Brain pericyte (primary cell): ENCODE measurements at places on chromosomes 2 and 18.

- no peak for DNase-seq
These were observed 236.1 kb downstream of the CDH20 start for GRCh38 chr18:61569176-61569892.

- DNase-seq, result no peak
These were observed 39.4 kb downstream of the METAP1D start for GRCh38 chr2:172039011-172039704.

DNA sequence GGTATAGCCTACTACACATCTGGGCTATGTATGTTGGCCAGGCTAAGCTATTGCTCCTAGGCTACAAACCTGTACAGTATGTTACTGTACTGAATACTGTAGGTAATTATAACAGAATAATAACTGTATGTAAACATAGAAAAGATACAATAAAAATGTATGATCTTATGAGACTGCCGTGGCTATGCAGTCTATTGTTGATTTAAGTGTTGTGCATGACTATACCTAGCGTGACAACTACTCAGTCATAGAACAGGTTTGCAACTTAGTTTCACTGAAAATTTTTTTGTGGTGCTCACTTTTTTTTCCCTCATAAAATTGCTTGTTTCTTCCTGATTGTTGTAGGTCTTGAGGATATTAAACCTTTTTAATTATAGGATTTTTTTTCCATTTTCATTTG is 25.9 kb downstream of the KCMF1 start:
- DNase-seq, result no peak

GRCh38 chr2:206343816-206344215 is 69.4 kb downstream of the ZDBF2 start:
- no peak for DNase-seq

DNA sequence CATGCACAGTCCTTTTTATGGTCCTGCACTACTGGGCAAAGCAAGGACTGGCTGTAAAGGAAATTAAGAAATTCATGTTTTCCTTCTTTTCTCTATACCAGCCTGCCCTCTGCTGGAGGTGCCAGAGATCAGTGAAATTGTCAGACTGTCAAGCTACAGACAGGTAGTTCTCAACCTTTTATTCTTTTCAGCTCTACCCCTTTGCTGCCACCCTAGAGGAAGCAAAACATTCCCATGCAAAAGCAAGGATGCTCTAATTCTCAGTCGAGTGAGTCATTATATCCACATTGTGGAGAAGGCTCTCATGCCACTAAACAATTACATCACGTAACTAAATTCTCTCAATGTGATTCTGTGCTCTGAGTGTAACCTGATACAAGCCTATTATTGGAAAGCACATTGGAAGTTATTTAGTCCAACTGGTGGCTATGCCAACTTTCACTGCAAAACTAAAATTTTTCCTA is 25.0 kb upstream of the RAPGEF4 start:
- DNase-seq, result peak; percentile 80

DNA sequence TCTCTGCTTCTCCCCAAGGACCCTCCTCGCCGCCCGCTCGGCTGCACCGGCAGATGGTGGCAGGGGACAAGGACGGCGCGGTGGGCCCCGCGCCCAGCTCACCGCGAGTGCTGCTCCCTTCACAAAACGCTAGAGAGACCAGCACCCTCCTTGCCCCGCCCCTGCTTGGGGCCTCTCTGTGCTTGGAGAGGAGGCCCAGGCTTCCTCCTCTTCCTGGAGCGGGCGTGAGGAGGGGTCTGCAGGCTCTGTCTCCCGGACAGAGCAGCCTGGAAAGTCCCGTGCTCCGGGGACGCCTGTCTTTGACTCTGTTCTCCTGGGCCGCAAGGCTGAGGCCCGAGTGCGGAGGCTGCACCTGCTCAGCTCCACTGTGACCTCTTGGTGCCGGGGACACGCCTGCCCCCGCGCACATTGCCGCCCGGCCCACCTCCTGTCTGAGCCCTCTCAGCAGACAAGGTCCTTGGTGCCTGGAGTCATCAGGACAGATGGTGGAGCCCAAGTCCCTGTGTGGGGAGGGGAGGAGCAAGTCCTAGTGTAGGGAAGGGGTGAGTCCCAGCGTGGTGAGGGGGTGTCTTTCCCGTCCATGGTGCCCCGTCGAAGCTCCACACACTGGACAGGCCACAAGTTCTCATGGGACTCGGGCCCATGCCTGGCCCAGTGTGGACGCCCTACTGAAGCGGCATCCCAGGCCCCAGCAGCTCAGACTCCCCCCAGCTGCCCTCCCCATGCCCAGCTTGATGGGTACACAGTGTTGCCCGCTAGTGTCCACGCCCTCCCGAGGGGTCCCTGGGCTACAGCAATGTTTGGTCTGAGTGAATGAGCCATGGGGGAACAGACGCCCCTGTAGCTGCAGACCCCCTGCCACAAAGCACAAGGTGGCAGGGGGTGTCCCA is 33.8 kb downstream of the RTP5 start:
- no peak for DNase-seq

GRCh38 chr2:61775956-61776570 is 77.8 kb downstream of the FAM161A start:
- DNase-seq, result no peak
